ENCODE measurements at places on chromosomes 1 and 21.

DNA sequence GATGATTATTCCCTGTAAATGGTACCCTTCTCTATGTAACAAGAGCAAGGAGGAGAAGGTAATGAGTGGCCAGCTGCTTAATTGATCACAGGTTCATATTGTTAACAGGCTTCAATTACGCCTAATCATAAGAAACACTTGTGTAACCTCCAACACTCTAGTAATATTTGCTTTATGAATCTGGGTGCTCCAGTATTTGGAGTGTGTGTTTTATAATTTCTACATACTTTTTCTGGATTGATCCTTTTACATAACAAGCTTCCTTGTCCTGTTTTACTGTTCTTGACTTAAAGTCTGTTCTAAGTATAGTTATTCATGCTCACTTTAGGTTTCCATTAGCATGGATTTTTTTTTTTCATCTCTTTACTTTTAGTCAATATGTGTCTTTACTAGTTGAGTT, 984.2 kb downstream of the AMY1C start:
- DNase-seq, result no peak

GRCh38 chr1:61012341-61012761, 70.0 kb upstream of the NFIA start:
- no peak for DNase-seq

GRCh38 chr1:6785728-6786505, 663 bp downstream of the CAMTA1 start:
- DNase-seq, result no peak

GRCh38 chr1:170562646-170563338, 30.8 kb downstream of the GORAB start:
- peak; percentile 13 for DNase-seq

GRCh38 chr1:230819976-230820375, 48.3 kb downstream of the C1orf198 start:
- DNase-seq, result no peak

- no peak for DNase-seq
Observed at GRCh38 chr21:36522219-36522808, 42.4 kb upstream of the CLDN14 start.

- no peak for DNase-seq
Observed at GRCh38 chr1:150410582-150411101, 46.7 kb downstream of the RPRD2 start.

DNA sequence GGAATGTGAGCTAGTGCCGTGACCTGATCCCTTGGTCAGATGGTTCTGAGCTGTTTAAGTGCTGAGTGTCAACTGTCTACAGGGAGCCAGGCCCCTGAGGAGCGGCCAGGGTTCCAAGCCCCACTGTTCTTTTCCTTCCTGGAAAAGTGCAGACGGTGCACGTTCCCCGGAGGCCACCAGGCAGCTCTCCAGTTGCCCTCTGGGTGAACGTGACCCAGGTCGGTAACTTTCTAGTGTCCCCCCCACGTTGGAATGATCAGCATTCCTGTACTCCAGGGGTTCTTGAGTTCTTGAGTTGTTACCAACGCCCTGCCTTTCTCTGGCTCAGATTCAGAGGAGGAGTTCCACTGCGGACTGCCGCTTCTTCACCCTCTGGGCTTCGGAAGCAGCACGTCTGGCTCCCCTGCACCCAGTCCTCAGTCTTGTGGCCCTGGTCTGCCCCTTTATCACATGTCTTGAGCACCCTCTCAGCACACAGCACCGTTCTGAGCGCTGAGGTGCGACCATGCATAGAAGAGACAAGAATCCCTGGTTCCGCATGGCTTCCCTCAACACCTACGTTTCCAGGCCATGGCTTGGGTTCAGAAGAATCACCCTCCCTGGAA, 131.5 kb downstream of the DHRS3 start:
- DNase-seq, result no peak

- no peak for DNase-seq
Observed at GRCh38 chr21:34836103-34836932, 167.5 kb downstream of the CLIC6 start.

DNA sequence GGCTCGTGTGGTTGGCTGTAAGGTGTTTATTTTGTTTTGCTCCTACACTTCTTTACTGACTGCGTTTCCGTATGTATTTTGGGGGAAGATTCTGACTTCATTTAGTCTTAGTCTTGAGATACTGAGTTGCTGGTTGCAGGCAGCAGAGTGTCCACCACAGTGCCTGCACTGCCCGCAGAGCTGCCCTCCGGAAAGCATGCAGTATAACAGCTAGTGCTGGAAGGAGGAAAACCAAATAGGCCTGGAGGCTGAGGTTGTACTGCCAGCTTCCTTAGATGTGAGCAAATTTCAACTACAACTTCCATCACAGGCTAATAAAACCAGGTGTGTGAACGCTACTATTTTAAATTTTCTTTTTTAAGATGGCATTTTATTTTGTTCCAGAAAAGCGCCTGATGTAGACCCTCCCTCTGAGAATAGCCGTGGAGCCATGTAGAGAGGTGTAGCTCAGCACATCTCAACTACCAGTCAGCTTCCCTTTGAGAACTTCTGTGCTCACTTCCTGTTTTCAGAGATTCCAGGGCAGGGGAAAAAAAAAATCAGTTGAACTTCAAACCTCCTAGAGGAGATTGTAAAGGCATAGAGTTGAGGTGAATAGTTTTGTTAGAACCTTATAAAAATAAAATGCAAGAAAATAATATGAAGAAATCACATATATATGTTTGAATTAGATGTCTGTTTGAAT, 17.6 kb downstream of the LMO4 start:
- DNase-seq, result no peak

DNA sequence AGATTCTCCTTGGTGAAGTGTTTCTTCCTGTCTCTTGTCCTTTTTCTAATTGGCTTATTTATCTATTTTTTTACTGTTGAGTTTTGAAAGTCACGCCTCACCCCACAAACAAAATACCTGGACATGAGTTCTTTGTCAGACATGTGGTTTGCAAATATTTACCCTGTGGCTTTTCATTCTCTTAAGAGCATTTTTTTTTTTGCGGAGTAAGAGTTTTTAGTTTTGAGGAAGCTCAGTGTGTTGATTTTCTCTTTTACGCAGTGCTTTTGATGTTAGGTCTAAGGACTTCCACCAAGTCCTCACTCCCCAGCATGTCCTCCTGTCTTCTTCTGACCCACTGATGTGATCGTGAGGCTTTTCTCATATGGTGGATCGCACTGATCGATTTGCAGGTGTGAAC, 7.6 kb downstream of the DFFB start:
- DNase-seq, result no peak

GRCh38 chr1:78005448-78005722, 646 bp downstream of the DNAJB4 start:
- DNase-seq, result no peak
